ENCODE measurements at places on chromosomes 16 and 17.

GRCh38 chr16:23089111-23089510 is 60.1 kb downstream of the USP31 start:
- H3K4me3 ChIP-seq = no peak overlapping the region
- DNase-seq = peak; percentile 53
- no peaks in the 10 kb centered on the region for H3K27me3 ChIP-seq
- H3K27ac ChIP-seq = no peak overlapping the region
- no peaks in the 10 kb centered on the region for H3K4me1 ChIP-seq

DNA sequence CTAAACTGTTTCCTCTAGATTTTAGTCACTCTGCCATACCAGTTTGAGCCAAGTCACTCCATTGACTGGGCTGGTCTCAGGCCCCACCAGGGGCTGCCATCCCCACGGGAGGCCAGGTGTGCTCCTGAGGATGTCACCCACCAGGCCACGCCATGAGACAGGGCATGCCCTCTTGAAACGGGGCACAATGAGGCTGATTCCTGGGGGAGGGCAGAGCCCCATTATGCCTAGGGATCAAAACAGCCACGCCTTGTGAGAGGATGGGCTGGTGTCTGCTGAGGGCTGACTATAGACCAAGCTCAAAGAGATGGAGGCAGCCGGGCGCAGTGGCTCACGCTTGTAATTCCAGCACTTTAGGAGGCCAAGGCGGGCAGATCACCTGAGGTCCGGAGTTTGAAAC is 21.5 kb downstream of the GINS2 start:
- no peak for DNase-seq
- no peak overlapping the region for H3K4me3 ChIP-seq
- H3K27me3 ChIP-seq = no peaks in the 10 kb centered on the region
- peaks cover 98% of the 10 kb centered on the region for H3K36me3 ChIP-seq
- H3K4me1 ChIP-seq = peaks cover 3% of the 10 kb centered on the region
- H3K27ac ChIP-seq = no peak overlapping the region

DNA sequence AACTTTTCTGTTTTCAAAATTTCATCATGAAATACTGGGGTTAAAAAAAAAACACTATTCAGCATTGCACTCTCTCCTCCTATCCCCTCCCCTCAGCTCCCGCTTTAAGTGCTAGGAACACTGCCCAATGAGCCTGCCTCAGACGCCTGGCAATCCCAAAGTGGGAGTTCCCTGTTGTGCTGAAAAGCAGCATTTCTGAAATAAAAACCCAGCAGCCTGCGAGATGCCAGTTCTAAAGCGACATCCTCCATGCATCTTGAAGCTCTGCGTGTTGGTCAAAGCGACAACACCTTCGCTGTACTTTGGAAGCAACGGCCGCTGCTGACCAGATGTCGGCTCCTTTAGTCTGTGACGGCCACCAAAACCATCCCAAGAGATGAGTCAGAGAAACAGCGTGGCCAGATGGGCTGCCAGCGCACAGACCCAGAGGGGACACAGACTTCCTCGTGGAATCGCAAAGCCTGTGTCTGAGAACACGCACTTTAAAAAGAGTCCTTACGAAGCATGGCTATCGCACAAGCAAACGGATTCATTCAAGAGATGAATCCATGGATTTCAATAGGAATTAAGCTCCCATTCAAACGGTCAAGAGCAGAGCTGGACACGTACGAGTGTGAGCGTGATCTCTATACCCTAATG is 32.8 kb downstream of the FBXO31 start:
- H3K4me3 ChIP-seq = no peak overlapping the region
- no peak overlapping the region for H3K27ac ChIP-seq
- no peak for DNase-seq

DNA sequence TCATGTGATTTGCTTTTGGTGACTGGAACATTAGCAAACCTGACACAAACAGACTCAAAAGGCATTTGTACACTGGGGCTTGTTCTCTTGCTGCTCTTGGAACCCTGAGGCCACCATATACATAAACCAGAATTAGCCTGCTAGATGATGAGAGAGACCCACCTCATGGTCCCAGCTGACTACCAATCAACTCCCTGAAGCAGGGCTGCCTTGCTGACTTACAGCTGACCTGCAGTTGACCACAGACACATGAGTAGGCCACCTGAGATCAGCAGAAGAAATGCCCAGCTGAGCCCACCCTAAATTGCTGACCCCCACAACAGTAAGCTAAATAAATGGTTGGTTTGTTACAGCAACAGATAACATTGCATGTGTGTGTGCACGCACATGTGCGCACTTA is 28.7 kb downstream of the BRIP1 start:
- no peak overlapping the region for H3K4me3 ChIP-seq
- no peaks in the 10 kb centered on the region for H3K4me1 ChIP-seq
- no peaks in the 10 kb centered on the region for H3K27me3 ChIP-seq
- H3K36me3 ChIP-seq = no peaks in the 10 kb centered on the region

DNA sequence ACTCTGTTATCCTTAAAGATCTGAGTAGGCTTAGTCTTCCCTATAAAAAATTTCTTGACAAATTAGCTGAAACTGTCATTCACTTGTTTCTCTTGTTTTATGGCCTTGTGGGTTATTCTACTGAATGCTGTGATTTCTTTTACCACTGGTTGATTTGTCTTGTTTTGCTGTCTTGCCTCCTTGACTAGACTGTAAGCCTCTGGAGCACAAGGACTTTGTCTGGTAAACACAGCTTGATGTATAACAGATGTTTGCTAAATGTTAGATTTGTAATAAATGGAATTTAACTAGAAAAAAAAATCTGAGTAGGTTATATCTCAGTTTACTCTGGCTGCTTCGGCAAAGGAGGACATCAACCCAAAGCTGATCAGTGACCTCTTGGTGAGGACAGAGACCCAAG is 21.6 kb downstream of the VAC14 start:
- no peaks in the 10 kb centered on the region for H3K27me3 ChIP-seq
- peaks cover 55% of the 10 kb centered on the region for H3K36me3 ChIP-seq
- H3K4me3 ChIP-seq = no peak overlapping the region
- no peak for DNase-seq
- peak overlapping the region; percentile 37 for H3K27ac ChIP-seq

- H3K36me3 ChIP-seq = peaks cover 7% of the 10 kb centered on the region
- H3K4me1 ChIP-seq = no peaks in the 10 kb centered on the region
- no peak overlapping the region for H3K27ac ChIP-seq
Measured at GRCh38 chr17:37338847-37339246, 36.9 kb upstream of the C17orf78 start.

All from esophagus muscularis mucosa (tissue), 4 donors.